ENCODE measurements at places on chromosomes 2 and 18.

GRCh38 chr2:181857483-181857882 is 34.0 kb upstream of the ITPRID2 start:
- no peak for DNase-seq

DNA sequence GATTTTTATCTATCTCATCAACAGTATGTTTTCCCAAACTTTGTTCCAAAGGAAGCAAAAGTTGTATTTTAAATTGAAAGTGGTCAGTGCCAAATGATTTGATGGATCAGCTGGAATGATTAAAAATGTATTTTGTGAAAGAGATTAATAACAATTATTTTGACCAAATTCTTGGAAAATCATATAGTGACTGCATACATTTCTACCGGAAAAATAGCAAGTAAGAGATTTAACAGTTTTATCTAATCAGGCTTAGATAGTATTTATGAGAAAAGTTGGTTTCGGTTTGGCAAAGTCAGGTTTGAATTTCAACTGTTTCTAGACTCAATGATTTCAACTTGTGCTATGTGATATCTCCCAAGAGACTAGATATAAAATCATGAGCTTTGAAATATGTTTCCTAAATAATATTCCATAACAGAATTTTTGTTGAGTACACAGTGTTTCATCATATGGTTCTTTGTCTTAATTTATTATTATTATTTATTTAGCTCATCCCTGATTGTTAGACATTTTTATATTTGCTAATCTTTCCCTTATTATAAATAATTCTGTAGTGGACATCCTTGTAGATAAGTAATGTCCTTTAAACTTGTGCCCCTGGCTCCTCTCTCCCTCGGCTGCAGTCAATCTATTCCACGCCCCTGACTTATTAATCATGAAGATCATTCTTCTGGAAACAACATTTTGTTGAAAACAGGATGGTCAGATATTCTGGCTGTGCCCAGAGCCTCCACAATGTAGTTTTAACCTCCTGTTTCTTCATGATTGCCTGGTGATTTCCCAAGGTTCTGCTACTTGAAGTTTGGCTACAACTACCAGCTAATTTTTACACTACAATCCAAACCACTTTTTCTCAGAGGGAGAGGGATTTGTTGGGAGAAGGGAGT is 520.7 kb upstream of the TCF4 start:
- no peak for DNase-seq

GRCh38 chr2:237873897-237874551 is 14.6 kb downstream of the RAMP1 start:
- no peak for DNase-seq

GRCh38 chr2:54348646-54349045 is 92.6 kb upstream of the TSPYL6 start:
- DNase-seq: no peak

DNA sequence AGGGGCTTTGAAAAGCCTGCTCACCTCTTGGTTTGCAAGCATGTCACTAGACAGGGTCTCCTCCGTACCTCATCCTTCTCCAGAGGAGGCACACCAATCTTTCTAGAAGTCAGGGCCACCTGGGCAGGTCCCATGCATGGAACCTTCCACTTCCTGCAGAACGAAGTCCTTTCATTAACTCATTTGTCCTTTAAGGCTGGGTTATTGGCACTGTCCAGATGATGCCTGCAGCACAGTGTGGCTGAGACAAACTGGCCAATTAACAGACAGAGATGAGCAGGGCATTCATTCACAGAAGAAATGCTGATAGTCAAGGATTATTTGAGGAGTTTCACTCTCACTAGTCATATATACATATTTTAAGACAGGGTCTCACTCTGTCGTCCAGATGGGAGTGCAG is 245.3 kb downstream of the TFCP2L1 start:
- no peak for DNase-seq

DNA sequence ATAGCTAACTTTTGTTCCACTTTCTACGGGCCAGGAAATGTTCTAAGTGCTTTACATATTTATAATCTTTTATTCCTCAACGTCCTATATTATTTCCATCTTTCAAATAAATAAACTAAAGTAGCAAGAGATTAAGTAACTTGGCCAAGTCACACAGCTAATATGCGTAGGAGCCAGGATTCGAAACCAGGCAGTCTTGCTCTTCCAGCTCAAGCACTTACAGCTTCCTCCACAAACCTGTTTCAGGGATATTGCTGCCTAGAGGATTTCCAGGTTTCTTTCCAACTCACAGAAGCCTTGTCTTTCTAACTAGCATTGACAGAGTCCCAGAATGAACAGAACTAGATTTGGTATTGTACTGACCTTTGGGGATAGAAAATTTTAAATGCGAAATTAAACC is 102.5 kb downstream of the FIGN start:
- no peak for DNase-seq

- no peak for DNase-seq
Measured at GRCh38 chr2:139940686-139941085, 1160.5 kb upstream of the NXPH2 start.

DNA sequence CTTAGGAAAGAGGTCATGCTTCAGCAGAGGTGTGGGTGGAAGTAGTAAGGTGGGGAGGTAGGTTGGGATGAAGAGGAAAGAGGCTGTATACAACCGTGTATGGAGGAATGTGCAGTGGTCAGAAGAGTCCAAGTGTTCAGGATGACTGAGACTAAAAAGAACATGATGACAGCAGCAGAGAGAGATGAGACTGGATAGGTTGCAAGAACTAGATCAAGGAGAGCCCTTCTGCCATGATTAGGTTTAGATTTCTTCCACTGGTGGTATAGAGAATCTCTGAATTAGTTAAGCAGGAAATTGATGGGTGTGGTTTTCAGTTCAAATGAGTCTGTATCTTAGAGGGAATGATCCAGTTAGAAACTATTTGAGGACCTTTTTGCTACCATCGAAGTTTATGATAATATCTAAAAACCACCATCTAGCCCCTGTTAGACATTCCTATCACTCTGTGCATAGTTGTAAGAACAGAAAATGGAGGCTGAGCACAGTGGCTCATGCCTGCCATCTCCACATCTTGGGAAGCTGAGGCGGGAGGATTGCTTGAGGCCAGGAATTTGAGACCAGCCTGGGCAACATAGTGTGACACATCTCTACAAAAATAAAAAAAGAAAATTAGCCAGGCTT is 221.0 kb downstream of the LTBP1 start:
- no peak for DNase-seq

DNA sequence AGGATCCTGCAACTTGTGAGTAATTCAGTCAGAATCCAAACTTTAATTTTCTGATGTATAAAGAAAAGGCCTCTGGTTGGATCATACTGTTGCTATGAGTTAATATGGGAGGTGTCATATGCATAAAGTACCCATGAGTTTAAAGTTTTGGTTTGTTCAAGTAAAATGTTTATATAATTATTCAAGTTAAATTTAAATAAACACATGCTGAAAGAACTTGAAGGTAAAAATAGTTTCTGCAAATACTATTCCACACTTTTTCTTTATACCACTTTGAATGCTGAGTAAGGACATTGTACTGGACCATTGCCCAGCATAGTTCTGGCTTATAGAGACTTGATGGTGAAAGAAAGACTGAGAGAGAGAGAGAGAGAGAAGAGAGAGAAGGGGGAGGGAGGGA is 30.7 kb downstream of the PKP4 start:
- DNase-seq: no peak

DNA sequence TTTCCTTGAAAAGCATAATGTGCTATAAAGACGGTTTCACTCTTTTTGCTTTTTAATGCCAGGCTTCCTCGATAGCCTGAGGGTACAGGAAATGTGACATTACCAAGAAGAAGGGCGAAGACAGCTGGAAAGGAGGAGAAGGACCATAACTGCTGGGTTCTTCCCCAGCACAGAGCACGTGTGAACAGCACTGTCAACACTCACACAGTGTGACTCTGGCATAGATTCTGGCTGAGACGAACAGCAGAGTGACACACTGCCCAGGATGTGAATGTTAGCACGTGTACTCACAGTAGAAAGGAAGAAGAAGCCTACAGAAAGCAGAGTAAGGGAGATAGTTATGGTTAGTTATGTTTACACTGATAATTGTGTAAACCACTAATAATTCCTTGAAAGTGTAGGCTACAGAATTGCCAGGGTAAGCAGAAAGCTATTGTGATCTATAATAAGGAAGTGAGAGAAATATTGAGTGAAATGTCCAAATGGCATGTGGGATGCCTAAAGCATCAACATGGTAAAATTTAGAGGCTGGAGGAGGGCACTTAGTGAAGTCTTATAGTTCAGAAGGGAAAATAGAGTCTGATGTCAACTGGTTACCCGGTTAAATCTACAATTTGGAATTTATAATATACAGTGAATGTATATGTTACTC is 198.2 kb downstream of the DLGAP1 start:
- no peak for DNase-seq

DNA sequence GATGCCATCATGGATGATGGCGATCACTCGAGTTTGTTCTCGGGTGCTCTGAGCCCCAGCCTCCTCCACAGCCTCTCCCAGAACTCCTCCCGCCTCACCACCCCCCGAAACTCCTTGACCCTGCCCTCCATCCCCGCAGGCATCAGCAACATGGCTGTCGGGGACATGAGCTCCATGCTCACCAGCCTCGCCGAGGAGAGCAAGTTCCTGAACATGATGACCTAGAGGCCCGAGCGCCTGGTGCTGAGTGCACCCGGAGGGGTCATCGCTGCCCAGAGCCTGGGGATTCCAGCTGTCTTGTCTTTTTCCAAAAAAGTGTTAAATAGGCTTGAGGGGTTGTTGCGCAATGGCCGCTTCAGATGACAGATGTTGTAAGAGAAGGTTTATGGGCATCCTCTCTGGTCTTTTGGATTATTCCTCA is 254.8 kb downstream of the GLI2 start:
- DNase-seq: no peak

DNA sequence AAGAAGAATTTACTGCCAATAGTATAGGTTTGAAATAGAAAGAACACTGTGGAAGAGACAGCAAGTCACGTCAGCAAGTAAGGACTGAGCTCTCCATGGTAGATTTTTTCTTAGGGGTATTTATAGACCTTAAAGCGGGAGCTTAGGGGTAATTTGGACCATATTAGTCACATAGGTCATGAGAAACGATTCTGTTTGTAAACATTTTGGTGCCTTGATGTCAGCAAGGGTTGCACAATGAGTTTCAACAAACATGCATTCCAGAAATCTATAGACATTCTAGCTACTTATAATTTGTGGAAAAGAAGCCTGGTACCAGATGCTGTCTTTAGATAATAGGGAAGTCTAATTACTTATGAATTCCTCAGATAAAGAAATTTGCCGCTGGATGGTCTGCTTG is 624.7 kb downstream of the TDRD15 start:
- no peak for DNase-seq

DNA sequence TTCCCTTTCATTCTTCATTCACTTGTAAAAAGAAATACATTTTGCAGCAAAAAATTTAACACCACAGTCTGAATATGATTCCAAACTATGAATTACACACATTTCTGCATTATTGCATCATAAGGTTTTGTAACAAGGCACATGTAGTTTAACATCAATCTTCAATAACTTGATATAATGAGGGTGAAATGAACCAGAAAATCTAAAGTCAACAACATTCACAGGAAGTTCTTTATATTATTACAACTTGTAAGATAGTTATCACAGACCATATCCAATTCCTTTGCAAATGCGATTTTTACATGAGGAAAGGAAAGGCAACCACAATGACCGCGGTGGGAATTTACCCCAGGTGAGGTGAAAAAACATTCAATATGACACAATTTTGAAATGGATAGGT is 213.3 kb downstream of the NAPG start:
- no peak for DNase-seq

DNA sequence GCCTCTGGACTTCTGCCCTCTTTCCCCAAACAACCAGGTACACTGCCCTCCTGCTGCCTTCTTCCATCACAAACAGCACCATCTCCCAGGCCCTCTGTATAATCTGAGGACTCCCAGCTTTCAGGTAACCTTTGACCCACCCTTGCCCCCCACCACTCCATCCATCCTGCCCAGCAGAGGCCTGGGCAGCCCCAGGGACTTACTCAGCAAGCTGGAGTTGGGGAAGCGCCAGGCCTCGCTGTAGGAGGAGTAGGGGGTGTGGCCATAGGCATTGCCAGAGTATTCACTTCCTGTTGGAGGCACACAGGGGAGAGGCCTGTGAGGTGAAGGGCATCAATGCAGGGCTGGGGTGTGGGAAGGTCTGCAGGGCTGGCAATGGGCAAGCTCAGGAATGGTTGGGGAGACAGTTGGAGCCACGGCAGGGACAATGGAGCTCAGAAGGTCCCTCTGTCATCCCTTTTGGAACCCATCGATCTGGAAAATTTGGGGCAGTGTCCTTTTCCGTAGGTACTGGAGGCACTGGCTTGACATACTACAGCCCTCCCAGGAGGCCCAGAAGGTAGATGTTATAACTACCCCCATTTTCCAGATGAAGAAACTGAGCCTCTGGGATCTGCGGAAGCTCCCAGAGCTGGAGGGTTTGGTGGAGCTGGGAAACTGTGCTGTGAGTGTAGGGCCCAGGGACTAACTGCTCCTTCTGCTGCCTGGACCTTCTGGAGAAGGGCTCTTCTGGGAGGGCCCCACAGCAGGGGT is 46.3 kb downstream of the PSD4 start:
- DNase-seq: no peak

DNA sequence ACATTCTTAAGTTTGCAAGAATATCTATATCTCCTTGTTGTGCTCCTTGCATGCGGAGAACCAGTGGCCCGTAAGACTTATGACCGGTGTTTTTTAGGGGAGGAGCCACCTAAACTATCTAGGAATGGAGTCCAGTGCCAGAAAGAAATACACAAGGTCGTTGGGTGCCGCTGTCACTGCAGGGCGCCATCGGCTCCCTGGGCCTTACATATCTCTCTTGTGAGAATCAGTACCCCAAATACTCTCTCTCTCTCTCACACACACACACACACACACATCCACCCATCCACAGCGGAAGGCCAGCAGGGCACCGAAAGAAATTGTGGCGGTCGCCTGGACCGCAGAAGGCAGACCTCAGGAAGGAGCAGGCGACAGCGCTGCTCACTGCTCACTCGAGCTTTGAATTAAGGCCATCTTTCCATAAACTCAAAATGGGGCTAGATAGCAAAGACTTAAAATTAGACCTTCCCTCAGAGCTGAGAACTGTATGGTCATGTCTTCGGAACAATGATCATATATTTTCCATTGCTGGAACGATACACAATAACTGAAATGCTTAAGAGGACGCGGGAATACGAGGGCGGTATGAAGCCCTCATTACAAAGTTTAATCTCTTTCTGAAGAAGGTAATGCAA is 10.4 kb downstream of the NR4A2 start:
- no peak for DNase-seq

DNA sequence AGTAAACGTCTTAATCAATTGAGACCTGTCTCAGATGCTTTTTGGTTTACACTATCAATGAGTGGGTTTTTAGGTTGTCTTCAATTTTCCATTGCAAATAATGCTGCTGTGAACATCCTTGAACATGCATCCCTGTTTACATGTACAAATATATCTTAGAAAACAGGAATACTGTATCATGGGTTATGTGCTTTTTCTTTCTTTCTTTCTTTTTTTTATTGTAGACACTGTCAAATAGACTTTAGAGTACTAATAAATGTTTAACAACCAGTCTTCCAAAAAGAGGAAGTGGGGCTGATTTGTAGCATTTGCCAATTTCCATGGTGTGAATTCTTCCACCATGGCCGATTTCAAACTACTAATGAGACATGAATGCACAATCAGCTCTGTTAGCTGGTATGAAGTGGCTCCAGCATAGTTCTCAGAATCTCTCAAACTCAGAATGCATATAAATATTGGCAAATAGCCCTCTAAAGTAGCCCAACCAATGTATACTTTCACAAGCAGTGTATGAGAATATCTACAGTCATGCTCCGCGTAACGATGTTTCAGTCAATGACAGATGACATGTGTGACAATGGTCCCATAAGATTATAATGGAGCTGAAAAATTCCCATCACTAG is 50.3 kb upstream of the B3GNT2 start:
- no peak for DNase-seq
